ENCODE measurements at places on chromosomes 13 and 19.
A peak's percentile ranks its signal among the peaks of the same experiment; 100 is the strongest.

- DNase-seq, result no peak
Measured at GRCh38 chr19:29685326-29685725, 20.1 kb downstream of the PLEKHF1 start.

- peak; percentile 32 for DNase-seq
Measured at GRCh38 chr19:43425567-43426392, 11.1 kb downstream of the TEX101 start.

GRCh38 chr13:30802953-30803478 is 67.7 kb downstream of the ALOX5AP start:
- DNase-seq, result peak; percentile 84

GRCh38 chr19:610801-611480 is 21.3 kb downstream of the HCN2 start:
- no peak for DNase-seq

GRCh38 chr13:48569104-48569666 is 36.3 kb upstream of the RCBTB2 start:
- DNase-seq, result no peak

DNA sequence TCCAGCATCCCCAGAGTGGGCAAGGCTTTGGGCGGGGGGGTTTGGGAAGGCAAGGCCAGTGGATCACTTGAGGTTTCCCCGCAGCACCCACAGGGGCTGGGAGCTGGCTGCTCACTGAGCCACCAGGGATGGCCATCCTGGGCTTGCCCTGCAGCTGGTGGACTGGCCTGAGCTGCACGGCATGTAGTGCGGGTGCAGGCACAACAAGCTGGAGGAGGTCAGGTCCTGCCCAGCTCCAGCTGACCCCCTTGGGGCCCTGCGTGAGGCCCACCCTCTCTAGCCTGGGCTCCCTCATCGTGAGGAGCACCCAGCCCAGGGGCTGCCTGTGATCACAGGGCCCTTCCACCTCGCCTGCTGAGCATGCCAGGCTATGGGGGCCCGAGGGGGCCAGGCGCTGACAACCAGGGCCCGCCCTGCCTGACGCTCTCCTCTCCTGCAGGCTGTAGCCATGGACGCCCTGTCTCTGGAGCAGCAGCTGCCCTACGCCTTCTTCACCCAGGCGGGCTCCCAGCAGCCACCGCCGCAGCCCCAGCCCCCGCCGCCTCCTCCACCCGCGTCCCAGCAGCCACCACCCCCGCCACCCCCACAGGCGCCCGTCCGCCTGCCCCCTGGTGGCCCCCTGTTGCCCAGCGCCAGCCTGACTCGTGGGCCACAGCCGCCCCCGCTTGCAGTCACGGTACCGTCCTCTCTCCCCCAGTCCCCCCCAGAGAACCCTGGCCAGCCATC is 22.9 kb downstream of the COMP start:
- no peak for DNase-seq

DNA sequence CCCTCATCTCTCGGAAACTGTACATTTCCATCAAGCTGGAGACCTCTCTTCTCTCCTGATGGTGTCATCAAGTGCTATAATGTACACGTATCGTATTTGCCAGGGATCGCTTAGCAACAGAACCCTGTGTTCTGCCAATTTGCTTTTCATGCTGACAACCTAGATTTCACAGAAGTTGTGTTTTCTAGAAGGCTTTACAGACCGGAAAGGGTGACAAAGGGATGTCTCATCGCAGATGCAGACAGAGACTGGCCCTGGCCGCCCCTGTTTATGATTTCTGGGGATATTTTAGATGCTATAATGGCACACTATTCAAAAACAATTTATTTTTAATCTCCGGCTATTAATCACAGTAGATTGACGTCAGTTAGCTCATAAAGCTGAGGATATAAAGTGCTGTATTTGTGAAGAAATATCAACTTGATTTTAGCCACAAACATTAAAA is 291.4 kb downstream of the IRS2 start:
- DNase-seq, result no peak

GRCh38 chr13:31944262-31945160 is 87.1 kb upstream of the FRY start:
- DNase-seq, result no peak

GRCh38 chr13:28541966-28542365 is 47.0 kb upstream of the FLT1 start:
- DNase-seq, result no peak

- DNase-seq, result no peak
Measured at GRCh38 chr13:63085851-63086250, 1670.2 kb upstream of the PCDH20 start.

- DNase-seq, result peak; percentile 3
Measured at GRCh38 chr19:17404015-17404414, 1.4 kb downstream of the BST2 start.

DNA sequence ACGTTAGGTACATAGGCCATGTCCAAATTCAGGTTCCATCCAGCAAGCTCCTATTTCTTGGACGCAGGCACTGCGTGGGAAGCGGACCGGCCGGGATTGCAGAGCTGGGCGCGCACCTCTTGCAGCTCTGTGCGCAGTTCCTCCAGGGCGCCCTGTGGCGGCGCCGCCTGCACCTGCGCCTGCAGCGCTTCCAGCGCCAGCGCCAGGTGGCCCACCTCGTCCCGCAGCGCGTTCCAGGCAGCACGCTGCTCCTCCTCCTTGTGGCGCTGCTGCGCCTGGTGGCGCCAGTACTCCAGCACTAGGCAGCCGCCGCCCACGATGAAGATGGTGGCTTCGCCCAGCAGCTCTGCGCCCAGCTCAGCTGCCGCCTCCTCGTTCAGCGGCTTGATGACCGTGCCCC is 31.1 kb downstream of the OPA3 start:
- DNase-seq, result peak; percentile 1

All from HEK293T (cell line).